PC-9 (cell line): ENCODE measurements at places on chromosomes 12 and 14. TPM values are rescaled to one million over a fixed set of nuclear protein-coding genes. Genes with fewer than 3 reads are reported as not detected.

DNA sequence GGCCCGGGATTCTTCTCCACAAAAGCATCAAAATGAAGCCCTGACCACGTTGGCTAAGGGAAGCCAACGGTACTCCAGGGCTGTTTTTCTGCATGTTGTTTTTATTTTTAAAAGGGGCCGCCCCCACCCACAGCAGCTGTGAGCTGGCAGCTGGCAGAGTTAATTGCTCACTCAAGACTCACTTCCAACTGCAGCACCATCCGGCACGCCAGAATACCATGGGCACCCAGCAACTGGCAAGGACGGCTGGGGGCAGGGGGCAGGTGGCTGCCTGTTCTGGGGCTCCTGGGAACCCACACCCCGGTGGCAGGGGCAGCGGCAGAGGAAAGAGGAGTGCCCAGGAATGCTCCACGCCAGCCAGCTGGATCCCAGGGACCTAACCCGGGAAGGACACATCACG, 44.3 kb downstream of the NCOR2 start:
- DNase-seq: no peak

DNA sequence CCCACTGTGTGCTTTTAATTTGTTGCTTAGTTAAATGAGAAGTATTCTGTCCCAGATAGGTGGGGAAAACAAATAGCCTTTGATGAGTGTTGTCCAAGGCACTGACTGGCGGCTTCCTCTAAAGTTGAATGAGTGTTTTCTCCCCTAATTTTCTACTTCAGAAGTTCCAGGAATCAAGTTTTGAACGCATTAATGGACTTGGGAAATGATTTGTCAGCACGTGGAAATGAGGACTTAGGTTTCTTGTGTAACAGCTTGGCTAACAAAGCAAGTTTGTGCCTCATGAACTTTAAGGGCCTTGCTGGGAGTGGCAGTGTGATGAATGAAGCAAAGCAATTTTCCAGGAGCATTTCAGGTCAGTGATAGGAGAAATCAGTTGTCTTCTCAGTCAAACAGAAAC, 56.9 kb downstream of the LIN52 start:
- no peak for DNase-seq

DNA sequence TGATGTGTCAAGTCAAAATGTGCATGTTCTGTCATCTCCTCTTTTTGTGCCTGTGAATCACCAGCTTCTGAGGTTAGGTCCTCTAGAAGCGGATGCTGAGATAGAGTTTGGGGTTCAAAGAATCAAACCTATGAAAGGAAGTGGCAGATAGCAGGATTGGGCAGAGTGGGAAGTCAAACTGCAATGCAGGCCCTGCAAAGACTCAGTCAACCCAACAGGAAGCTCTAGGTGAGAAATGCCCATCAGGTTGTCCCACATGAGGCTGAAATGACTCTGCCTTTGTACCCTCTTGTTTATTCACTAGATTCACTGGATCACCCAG, 4.5 kb upstream of the MIA2 start:
- no peak for DNase-seq

- peak; percentile 8 for DNase-seq
These were observed 11.6 kb upstream of the SMCO2 start for GRCh38 chr12:27434673-27435565.

GRCh38 chr14:95561001-95561412, 26.2 kb downstream of the GLRX5 start:
- DNase-seq: peak; percentile 67

The INSM2 gene
- not detected in 2 replicates for total RNA-seq

The TTC9 gene
- 9.3 and 9.9 TPM in 2 replicates for total RNA-seq
